Left ventricle myocardium inferior (tissue), 1 donor: ENCODE measurements at places on chromosomes 2 and 18. TPM values are rescaled to one million over a fixed set of nuclear protein-coding genes. Genes with fewer than 3 reads are reported as not detected.

The UNC80 gene
- 0.03 TPM for total RNA-seq

The CD28 gene
- total RNA-seq = 0.77 TPM

The ESPNL gene
- not detected for total RNA-seq

The GKN2 gene
- not detected for total RNA-seq

The DLGAP1 gene
- total RNA-seq = 0.05 TPM

The CPLX4 gene
- total RNA-seq = not detected

The RGPD8 gene
- total RNA-seq = 4.1 TPM

The GPR75 gene
- total RNA-seq = 0.82 TPM

The LOXHD1 gene
- total RNA-seq = 0.49 TPM

The UGT1A3 gene
- not detected for total RNA-seq

The NEU2 gene
- not detected for total RNA-seq

DNA sequence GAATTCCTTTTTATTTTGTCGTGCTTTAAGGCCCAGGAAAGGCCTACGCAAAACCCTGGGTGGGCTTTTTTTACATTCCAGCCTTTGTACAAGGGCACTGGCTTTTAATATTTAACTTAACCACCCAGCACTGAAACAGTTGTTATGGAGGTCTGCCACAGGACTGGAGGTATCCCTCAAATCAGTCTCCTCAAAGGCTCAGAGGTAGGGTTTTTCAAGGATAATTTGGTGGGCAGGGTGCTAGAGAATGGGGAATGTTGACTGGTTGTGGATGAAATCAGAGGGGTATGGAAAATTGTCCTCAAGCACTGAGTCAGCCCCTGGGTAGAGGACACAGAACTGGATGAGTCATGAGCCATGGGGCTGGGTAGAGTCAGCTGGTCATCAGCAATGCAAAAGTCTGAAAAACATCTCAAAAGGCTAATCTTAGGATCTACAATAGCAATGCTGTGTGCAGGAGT, 443.1 kb downstream of the THSD7B start:
- DNase-seq = no peak

DNA sequence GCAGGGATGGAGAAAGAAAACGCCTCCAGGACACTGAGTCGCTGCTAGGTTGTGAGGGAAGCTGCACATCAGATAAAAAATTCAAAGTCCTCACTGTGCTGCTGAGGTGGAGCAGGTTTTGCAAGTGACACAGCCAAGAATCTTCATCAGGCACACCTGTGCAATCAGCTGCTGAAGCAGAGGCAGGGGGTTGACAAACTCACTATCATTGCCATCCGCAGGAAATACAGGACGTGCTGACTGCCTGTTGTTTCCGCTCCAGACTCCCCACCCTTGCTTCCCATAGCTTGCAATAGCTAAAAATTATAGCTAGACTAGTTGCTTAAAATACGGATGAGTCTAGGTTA, 147.8 kb upstream of the FHL2 start:
- no peak for DNase-seq

DNA sequence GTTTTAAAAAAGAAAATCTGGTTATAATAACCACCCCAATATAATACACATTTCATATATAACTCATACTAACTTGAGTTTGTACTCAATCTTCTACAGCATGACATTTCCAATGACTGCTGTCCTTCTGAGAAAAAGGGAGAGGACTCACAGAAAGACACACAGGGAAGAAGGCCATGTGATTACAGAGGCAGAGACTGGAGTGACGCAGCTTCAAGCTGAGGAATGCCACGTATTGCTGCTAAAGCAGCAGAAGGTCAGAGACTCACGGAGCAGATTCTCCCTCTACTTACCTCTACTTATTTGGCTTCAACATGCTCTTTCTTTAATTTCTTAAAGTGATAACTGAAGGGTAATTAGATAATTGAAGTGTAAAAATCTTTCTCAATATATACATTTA, 753.5 kb upstream of the PKDCC start:
- DNase-seq = no peak

GRCh38 chr2:174699993-174700766, 64.1 kb downstream of the CHRNA1 start:
- DNase-seq = no peak

DNA sequence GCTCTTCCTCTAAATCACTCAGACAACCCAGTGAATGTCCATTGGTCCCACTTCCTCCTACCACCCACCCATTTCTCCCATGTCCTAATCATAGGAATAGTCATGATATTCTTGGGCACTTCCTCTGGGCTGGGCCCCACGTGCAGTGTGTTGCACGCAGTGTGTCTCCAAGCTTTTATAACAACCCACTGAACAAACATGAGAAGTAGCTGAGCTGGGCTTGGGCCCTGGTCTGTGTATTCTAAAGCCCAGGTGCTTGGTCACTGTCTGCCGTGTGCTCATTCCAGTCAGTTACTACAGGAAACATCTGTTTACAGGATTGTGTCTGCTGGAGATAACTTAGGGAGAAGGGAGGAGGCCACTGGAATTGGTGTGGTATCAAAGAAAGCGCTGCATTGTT, 64.2 kb upstream of the THOC1 start:
- peak; percentile 20 for DNase-seq

DNA sequence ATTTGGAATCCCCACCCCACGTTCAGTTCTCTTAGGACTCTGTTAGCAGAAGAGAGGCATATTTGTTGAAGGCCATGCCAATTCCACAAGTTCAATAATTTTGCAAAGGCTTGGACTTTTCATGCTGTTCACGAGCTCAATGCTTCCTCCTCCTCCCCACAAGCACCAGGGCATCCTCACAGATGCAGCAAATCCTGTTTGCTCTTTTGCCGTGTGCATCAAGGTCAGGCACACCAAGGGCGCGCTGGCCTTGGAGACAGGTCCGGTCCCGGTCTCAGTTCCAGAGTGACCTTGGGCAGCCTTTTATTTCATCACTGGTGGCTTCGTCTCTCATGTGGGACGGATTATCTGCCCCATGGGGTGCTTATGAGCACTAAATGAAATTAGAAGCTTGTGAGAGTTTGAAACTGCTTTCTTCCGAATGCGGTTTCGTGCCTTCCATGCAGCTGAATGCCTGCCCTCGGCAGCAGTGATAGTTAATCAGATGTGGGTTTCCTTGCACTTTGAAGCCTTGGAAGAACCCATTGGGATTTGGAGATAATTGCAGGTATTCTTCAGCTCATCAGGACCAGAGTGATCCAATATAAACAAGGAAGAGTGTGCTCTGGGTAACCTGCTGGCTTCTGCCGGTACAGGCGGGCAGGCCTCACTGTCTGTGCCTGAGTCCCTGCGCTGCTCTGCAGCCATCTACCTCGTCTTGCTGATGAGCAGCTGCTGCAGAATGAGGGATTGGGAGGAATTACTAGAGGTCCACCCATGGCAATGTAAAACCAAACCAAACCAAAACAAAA, 140.8 kb downstream of the SH3BP4 start:
- no peak for DNase-seq

DNA sequence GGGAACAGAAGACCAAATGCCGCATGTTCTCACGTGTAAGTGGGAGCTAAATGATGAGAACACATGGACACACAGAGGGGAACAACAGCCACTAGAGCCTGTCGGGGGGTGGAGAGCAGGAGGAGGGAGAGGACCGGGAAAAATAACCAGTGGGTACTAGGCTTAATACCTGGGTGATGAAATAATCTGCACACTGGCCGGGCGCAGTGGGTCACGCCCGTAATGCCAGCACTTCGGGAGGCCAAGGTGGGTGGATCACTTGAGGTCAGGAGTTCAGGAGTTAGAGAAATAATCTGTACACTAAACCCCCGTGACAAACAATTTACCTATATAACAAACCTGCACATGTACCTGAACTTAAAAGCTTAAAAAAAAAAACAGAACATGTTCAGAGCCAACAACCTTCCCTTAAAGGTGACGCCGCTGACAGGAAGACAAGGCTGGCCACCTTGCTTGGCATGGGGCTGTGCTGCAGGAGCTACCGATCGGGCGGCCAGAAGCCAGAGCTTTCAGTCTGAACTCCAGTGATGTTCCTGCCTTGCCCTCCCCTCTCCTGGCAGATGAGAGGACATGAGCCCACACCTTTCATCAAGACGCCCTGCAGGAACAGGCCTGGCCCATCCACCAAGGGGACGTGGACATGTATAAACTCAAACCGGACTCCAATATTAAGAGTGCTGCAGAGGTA, 11.2 kb downstream of the SLC66A2 start:
- DNase-seq = no peak

DNA sequence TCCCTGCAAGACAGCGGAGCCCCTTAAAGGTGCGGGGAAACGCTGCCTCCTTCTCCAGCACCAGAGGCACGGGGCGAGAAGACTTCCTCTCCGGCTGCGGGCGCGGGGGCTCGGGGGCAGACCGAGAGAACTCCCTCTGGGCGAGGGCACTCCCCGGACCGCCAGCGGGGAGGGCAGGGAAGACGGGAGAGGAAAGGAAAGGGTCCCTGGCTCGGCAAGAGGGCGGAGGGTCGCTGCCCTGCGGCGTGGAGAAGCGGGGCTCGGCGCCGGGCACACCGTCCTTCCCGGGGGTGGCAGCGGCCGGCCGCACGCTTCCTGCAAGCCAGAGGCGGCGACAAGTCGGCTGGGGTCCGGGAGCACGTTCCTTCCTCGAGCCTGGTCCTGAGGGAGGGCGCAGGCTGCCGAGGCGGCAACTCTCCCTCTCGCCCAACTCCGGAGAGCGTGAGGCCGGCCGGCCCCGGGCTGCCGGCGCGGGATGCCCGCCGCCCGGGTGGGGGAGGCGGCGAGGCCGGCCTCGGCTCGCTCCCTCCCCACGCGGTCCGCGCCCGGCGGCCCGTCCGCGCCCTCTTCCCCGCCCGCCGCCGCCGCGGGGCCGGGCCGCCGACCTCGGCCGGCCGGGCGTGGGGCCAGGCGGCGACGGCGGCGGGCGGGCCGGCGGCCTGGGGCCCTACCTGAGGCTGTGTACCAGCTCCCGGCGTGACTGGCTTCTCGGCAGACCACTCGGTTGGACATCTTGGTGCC, 1.1 kb downstream of the MEMO1 start:
- DNase-seq = peak; percentile 40

DNA sequence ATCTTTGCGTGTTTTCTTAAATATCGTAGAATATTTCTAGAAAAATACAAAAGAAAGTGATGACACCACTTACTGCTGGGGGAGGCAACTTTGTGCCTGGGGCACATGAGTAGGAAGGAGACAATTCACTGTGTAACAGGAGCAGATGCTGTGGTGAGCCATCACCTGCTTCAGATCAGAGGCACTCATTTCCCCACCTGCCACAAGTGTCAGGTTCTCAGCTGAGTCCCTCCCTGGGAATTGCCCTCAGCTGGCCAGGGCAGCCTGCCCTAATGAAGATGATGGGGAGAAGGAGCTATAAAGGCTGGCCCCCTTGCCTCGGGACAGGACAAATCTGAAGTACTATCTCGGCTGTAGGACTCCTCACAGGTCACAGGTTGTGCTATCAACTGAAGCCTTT, 322.8 kb downstream of the STK39 start:
- no peak for DNase-seq

GRCh38 chr2:228048838-228049490, 132.5 kb downstream of the SPHKAP start:
- DNase-seq = no peak

GRCh38 chr2:2324565-2325101, 6.4 kb downstream of the MYT1L start:
- no peak for DNase-seq

DNA sequence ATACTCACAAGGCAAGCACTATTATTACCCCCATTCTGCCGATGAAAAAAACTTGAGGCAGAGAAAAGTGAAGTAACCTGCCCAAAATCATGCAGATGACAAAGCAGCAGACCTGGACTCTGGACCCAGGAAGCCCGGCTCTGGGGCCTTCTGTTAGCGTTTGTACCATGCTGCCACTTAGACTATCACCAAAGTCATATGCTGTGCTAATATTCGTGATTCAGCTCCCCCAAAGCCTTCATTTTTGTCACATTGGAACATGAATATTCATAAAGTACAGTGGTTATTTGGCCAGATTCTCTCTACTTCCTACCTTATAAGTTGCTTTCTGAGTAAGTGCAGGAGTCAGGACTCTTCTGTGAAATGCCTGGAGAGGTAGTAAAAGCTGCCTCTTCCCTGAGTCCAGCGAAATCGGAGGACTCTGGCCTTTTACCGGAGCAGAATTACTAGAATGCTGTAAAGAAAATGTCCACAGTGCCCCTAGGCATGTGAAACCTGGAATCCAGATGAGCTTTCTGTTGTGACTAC, 86.7 kb downstream of the FTCDNL1 start:
- DNase-seq = no peak

DNA sequence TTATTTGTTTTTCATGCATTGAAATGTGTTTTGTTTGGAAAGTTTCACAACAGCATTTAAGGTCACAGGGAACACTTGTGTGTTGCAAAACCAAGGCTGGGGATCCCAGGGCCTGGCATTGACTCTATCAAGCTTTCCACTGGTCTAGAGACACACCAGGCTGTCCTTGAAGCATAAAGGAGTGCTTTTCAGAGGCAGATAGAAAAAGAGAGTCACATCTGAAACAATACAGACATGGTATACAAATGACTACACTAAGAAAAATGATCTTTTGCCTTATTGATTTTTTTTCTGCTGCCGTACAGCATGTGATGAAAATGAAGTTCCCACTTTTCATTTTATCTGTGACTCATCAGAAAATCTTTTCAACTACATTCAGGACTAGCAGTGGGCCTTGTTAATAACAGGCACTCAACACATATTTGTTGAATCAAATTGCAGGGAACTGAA, 61.9 kb upstream of the ZCCHC2 start:
- DNase-seq = no peak

- DNase-seq = no peak
Measured at GRCh38 chr2:66724241-66724640, 289.3 kb downstream of the MEIS1 start.

DNA sequence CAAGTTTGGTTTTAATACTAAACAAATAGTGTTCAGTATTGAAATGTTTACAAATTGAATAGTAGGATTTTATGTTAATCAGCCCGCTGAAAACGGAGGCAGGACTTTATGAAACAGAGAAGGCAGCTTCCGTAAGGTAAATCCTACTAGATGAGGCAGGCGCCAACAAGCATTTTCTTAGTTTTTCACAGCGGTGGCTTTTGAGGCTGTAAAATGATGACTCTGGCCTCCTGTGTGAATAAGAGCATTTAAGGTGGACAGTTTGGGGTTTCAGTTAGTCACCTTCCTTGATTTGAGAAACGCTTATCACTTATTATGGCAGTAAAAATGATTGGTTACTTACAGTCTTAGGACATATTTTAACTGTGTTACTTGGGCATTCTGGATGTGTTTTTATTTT, 212.9 kb downstream of the PTGR3 start:
- DNase-seq = no peak

DNA sequence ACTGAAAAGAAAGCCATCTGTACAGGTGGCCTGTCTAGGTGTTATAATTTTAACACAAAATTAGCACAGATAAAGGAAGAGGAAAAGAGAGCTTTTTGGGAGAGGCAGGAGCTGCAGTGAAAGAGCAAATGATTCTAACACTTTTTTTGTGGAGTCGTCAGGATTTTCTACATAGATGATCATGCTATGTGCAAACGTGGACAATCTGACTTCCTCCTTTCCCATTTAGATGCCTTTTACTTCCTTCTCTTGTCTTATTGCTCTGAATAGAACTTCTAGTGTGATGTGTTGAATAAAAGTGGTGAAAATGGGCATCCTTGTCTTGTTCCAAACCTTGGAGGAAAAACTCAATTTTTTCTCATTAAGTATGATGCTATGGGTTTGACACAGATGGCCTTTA, 334.5 kb downstream of the NBAS start:
- DNase-seq = no peak
